ENCODE measurements at places on chromosomes 2 and 18.

- no peak for DNase-seq
Observed at GRCh38 chr18:1929720-1930119, 641.6 kb downstream of the METTL4 start.

- no peak for DNase-seq
Observed at GRCh38 chr2:16334886-16335603, 330.6 kb downstream of the CYRIA start.

- DNase-seq, result no peak
Observed at GRCh38 chr2:42562474-42563144, 5.8 kb upstream of the MTA3 start.

DNA sequence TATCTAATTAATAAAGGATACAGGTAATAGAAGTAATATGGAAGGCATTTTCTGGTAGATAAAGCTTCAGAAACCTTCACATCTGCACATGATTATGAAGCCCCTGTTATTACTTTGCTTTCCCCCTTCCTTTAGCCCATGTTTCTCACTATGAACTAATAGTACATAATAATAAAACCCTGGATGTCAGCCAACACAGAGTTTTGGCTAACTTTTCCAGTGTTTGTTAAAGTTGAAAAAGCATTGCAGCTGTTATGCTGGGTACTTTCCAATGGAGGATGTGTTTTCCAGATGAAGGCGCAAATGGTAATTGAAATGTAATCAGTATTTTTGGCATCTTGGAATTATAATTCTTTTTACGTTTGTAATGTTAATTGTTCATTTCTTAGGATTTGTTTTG, 43.5 kb downstream of the SPTBN1 start:
- DNase-seq, result no peak

- no peak for DNase-seq
Observed at GRCh38 chr2:209638346-209638745, 133.3 kb upstream of the UNC80 start.

GRCh38 chr2:176682278-176682677, 413.0 kb downstream of the MTX2 start:
- no peak for DNase-seq

DNA sequence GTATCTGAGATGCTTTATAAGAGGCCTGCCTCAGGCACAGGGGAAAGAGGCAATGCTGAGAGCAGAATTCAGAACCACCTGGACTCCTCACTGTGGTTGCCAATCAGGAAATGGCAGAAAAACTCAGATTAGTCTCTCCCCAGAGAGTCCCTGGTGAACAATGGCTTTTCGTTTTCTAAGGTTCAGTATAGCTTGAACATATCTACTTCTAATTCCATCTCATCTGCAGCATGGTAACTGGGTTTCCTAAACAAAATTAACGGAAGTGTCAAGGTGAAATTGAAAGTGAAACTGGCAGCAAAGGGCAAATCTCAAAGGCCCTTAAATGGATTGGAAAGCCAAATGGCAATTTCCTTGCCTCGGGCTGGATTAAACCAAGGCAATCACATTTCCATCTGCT, 480.2 kb upstream of the ACVR2A start:
- DNase-seq, result no peak

- no peak for DNase-seq
Observed at GRCh38 chr2:233953087-233953801, 36.1 kb downstream of the TRPM8 start.

DNA sequence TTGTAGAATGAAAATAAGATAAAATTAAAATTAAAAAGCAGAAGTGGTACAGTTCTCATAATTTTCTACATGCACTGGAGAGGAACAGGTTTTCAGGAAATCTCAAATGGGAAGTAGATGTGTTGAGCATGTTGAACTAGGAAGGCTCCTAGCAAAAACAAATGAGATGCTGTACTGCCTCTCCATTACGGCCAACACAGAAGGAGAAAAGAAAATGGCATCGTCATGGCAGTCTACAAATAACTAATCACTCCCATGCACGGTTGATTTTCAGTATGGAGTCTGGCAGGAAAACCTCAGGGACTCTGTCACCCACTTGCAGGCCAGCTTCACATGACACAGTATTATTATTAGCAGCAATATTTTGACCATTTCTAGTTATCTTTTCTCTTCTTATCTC, 278.7 kb downstream of the NRXN1 start:
- no peak for DNase-seq

- no peak for DNase-seq
Observed at GRCh38 chr2:174344716-174345461, 10.1 kb downstream of the SP9 start.

GRCh38 chr18:8556424-8556823, 52.8 kb upstream of the RAB12 start:
- no peak for DNase-seq

DNA sequence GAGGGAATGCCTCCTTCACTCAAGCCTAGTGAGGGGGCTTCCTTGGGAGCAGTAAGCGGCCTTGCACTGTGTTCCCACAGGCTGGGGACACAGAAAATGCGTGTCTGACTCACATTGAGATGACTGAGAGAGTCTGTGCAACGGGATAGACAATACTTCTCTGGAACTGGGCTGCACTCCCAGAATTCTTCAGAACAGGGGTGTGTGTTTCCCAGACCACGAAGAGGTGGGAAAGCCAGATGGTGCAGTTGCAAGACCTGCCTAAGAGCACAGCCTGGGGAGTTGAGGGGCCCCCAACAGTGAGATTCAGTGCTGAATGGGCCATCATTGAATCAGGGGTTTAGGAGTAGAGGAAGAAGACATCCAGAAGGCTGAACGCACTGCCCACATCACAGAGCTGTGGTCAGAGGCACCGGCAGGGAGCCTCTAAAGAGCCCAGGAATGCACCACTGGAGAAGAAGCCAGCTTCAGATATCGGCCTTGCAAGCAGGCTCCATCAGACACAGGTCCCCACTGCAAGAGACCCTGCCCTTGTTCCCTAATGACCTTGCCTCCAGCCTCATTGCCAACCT, 36.6 kb upstream of the MRPL19 start:
- no peak for DNase-seq

DNA sequence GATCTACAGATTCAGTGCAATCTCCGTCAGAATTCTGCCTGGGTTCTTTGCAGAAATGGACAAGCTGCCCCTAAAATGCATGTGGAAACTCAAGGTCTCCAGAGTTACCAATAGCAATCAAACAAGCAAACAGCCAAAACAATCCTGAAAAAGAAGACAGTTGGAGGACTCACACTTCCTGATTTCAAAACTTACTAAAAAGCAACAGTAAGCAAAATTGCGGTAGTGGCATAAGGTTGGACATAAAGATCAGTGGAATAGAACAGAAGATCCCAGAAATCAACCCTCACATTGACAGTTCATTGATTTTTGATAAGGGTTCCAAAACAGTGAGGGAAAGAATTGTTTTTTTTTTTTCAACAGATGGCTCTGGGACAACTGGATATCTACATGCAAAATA, 59.7 kb downstream of the NPPC start:
- DNase-seq, result no peak

- no peak for DNase-seq
Observed at GRCh38 chr18:32093523-32093922, 1.8 kb downstream of the RNF138 start.

DNA sequence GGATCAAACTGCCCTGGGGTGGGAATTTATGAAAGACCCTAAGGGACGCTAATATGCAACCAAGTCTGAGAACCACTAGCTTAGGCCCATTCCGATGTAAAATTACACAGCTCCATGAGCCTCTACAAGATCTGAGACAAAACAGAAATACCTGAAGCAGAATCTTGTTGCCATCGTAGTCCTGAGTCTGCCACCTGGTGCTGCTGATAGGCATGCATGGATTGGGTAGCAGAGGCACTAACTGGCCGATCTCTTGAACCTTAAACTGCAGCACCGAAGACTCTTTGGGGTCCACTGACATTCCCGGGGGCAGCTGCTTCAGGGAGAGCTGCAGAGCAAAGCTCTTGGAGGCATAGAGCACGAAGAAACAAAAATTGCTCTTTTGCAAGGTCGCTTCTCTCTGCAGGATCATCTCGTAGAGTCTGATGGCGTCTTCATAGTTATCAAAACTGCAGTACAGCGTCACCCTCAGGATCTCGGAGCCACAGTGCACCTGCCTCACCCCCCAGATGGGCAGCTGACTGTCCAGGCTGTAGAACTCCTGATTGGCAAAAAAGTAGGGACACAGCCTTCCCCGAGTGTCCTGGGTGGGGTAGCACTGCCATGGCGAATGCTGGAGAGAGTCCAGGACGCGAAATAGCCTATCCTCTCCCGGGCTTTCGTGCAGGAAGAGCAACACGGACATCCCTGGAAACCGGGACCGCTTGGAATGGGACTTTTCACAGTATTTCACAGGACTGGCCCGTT, 848 bp downstream of the FAM124B start:
- DNase-seq, result no peak

- no peak for DNase-seq
Observed at GRCh38 chr2:219249203-219249980, 3.7 kb upstream of the TUBA4B start.

DNA sequence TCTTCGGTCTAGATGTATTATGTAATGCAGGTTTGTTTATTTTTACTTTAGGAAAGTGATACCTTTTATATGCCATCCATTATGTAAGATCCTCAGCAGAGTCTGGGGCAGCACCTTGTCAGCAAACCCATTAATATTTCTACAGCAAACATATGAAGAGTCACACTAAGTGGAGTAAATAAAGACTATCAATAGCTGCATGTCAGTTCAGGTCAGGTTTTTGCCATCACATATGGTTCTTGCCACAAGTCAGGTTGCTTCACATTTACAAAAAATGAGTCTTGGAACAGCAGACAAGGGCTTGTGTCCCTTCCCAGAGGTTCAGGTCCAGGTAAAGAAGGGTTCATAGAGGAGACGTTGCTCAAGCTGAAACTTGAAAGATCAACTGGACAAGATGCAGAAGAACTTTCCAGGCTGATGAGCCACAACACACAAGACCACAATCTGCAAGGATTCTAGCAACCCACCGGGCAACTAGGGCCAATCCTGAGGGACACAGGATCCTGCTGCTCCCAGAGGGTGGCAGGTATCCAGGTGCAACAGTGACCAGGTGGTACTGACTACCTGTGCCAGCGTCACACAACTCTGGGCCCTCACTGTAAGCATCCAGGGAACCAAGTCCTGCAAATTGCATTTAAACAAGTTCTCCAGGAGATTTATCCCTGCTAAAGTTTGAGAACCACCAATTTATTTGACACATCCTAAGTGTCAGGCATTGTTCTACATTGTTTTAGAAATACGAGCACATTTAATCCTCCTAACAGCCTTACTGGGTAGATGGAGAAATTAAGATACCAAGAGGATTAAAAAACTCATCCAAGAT, 215.8 kb downstream of the ALPK2 start:
- DNase-seq, result no peak

DNA sequence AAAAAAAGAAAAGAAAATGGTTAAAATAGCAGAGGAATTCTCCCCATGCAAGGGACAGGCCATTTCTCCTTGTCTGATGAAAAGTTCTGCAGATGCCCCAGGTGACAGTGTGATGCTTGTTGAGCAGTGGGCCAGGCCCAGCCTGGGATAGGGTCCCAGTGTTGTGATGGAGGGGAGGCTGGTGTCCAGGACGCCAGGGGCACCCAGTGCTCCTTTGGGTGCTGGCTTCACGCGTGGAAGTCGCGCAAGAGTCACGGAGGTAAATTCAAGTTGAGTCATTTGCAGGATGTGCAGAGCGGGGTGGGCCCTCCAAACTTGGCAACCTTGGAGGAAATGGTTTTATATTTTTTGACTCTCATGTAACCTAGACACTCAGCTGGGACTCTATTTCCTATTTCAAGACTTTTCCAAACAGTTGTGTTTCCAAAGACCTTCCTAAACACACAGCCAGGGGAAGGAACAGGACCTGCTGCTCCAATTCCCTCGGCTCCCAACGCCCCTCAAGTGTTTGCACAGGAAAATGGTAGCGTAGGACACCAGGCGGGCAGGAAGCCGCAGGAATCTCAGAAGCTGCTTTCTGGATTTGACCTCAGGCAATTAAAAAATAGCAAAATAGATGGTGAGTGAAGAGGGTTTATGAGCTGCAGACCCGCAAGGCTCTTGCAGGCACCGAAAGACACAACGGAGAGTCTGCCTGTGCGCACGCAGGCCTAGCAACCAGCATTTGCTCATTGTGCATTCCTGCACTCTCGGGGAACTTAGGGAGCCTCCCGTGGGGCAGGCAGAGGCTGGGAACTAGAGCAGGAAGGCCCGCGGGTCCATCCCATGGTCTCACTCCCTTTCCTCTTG, 107.1 kb upstream of the ODC1 start:
- DNase-seq, result no peak

GRCh38 chr18:3235846-3236245, 11.8 kb upstream of the MYL12A start:
- DNase-seq, result no peak

DNA sequence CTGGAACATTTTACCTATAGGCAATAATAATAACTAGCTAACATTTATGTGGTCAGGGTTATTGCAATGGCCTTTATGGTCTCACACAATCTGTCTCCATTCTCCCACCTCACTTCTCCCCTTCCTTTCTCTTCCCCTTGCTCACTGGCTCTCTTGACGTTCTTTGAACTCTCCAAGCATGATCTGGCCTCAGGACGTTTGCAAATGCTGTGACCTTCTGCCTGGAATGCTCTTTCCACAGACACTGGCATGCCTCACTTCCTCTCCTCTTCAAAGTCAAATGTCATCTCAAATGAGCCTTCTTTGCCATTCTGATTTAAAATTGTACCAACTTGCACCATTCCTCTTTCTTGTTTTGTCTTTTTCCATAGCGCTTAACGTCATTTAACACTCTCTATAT, 25.3 kb upstream of the GCG start:
- DNase-seq, result no peak

- no peak for DNase-seq
Observed at GRCh38 chr2:23953625-23954024, 13.4 kb downstream of the UBXN2A start.

GRCh38 chr2:120995152-120995551, 259.5 kb downstream of the GLI2 start:
- DNase-seq, result no peak

- no peak for DNase-seq
Observed at GRCh38 chr2:69693775-69694450, 48.0 kb upstream of the ANXA4 start.

- DNase-seq, result no peak
Observed at GRCh38 chr2:207724113-207724512, 12.7 kb downstream of the CCNYL1 start.

DNA sequence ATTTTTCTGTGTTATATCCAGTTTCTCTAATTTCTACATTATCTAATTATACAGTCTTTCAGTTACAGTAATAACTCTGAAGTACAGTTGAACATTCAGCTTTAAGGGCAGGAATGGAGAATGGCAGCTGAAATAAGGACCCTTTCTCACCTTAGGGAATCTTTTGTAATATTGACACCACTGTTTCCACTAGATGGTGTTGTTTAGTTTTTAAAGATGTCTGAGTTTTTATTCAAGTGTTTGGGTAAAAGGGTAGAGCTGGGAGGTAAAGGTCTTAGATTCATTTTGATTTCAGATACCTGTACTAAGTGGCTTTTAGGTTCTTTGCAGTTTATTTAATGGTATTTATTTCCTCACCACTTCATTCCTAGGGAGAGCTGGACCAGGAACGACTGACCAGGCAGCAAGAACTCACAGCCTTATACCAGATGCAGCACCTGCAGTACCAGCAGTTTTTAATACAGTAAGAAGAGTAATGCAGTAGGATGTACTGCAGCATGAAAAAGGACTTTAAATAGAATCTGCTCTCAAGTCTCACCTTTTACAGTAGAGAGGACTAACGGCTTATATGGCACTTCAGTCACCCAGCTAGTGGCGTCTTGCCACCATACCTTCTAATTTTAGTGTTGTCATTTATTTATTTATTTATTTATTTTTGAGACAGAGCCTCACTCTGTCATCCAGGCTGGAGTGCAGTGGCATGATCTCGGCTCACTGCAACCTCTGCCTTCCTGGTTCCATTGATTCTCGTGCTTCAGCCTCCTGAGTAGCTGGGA, 33.2 kb upstream of the KCNJ13 start:
- DNase-seq, result no peak

All from activated T-cell treated with anti-CD3 and anti-CD28 coated beads for 1 hour (primary cell).